Activated naive CD8-positive, alpha-beta T cell treated with anti-CD3 and anti-CD28 coated beads, Interleukin-2, amount 50 U/mL, for 16 hours (primary cell): ENCODE measurements at places on chromosomes 1 and 21.

DNA sequence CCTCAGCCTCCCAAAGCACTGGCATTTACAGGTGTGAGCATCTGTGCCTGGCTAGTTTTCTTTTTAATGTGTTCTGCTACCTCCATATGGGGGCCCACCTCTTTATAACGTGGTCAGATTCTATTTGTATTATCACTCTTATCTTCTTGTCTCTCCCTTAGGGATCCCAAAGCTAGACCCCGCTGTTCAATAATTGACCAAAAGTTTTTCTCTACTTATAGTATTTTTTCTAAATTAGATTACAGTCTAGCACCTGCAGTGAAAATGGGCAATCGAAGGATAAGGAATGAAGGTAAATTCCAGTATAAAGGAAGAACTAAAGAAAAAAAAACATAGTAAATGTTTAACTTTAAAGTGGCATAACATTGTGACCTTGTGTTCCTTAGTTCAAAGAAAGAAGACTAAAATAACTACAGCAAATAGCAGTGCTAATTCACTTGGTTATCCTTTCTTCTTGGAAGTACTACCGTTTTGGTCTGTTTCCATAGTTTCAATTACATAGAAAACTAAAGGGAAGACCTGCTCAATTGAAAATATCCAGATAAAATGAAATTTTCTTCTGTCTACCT lies 24.1 kb downstream of the NFYC start:
- no peak for DNase-seq

GRCh38 chr1:228259951-228260350 lies 52.1 kb downstream of the OBSCN start:
- no peak for DNase-seq

DNA sequence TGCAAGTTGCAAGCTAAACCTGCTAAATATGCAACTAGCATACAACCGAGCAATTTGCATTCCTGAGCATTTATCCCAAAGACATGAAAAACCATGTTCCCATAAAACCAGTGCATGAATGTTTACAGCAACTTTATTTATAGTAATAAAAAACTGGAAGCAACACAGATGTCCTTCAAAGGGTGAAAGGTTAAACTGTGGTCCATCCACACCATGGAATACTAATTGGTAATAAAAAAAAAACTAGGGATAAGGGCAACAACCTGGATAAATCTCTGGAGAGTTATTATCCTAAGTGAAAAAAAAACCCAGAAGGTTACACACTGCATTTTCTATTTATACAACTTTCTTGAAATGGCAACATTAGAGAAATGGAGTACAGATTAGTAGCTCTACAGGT lies 474.1 kb downstream of the SMYD3 start:
- DNase-seq: no peak

- no peak for DNase-seq
These were observed 3.9 kb downstream of the SH2D5 start for GRCh38 chr1:20728371-20729154.

- DNase-seq: no peak
These were observed 15.8 kb downstream of the OR14I1 start for GRCh38 chr1:248686815-248687214.

- DNase-seq: no peak
These were observed 19.1 kb upstream of the QSOX1 start for GRCh38 chr1:180135535-180135934.

GRCh38 chr1:31373056-31373896 lies at the start of gene FABP3:
Gene FABP3 (minus strand): TSS chr1:31373076. CDS start chr1:31373014, 62 bp downstream.
- no peak for DNase-seq

DNA sequence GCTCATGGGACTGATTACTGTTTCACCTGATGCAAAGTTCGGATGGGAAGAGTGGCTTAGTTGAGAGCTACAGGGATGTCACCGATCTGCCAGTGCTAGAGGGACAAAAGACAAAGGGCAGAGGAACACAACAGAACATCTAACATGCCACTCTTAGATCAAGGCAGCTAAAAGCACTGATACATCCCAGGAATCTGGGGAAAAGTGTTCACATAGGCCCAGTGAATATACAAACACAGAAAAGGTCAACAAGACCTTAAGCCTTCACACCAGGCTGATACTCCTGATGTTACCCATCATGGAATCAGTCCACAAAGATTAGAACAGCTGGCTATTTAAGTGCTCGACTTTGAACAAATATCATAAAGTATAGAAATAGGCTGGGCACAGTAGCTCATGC lies 163.2 kb downstream of the EIF4G3 start:
- no peak for DNase-seq

DNA sequence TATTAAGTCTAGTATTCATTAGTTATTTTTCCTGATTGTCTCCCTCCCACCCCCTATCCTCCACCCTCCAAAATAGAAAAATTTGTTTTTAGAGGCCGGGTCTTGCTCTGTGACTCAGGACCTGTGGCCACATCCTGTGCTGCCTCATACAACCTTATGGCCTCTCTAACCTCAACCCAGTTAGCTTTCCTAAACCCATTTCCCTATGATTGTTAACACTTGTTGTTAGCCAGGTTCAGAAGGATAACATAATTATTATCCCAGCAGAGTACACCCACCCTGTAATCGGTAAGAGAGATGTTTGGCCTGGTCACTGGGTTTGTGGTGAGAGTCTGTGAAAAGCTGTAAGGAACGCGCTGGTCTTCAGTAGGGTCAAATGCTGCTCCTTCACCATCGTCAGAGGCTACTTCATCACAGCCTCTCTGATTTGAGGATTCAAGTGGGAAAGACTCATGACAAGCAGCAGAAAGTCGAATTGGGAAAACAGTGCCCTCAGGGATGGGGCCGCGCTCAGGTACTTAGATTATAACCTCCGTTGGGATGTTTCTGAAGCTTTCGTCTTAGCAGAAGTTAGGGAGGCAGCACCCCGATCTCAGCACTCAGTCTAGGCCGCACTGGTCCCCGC lies 35.9 kb upstream of the HMGN1 start:
- DNase-seq: no peak

GRCh38 chr21:32393677-32394001 lies 827 bp upstream of the URB1 start:
- DNase-seq: no peak

DNA sequence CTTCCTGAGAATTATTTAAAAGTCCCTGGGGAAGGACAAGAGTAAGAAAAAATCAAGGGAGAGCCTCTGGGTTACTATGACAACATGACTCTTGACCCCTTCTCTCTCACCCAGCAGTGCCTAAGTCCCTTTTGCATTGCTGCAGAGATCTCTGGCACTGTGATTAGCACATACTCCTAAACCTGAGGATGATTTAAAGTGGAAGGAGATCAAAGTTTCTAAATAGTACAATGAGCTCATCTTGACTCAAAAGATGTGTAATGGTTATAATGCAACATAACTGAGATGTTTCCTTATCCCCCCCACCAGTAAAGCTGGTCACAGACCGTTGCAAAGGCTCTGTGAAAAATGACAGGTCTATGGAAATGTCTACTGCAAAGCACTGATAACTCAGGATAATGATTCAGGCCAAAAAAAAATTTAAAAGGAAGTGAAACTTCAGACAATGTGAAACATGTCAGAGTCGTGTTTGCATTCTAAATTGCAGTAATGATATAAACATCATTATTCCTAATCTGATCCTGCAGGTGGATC lies 519.2 kb downstream of the KIF26B start:
- no peak for DNase-seq

- DNase-seq: peak; percentile 48
These were observed at the start of the genes PLA2G2C and UBXN10 for GRCh38 chr1:20185834-20186782. Gene PLA2G2C (minus strand): TSS chr1:20186518. CDS start chr1:20177363, 9,155 bp downstream. Gene UBXN10 (plus strand): TSS chr1:20186096. CDS start chr1:20190562, 4,466 bp downstream.

- no peak for DNase-seq
These were observed 26.6 kb upstream of the LRRN2 start for GRCh38 chr1:204711947-204712701.

- DNase-seq: no peak
These were observed 14.7 kb downstream of the KIF21B start for GRCh38 chr1:201008666-201009360.

DNA sequence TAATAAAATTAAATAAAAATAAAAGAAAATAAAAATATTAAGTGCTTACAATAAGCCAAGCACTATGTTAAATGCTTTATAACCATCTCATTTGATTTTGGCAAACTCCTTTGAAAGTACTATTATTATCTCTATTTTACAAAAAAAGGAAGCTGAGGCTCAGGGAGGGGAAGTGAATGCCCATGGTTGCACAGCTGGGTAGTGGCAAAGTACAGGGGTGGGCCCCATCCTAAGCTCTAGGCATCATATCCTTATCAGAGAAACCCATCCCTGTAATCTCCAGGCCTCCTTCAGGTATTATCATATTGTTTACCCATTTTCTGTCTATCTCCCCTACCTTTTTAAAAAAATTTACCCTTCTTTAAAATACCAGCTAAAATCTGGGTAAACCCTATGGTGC lies 2.3 kb upstream of the MED18 start:
- DNase-seq: no peak
